Central memory CD8-positive, alpha-beta T cell (primary cell): ENCODE measurements at places on chromosomes 16 and 17.

GRCh38 chr17:33980193-33980592, 274.9 kb upstream of the CCL2 start:
- DNase-seq: no peak

GRCh38 chr17:65023791-65024190, 32.7 kb downstream of the GNA13 start:
- no peak for DNase-seq

GRCh38 chr17:66185862-66186261, 6.1 kb downstream of the CEP112 start:
- no peak for DNase-seq

- DNase-seq: no peak
Observed at GRCh38 chr17:78737332-78737731, 44.7 kb downstream of the CYTH1 start.

GRCh38 chr16:72425571-72426341, 253.8 kb upstream of the PMFBP1 start:
- DNase-seq: no peak

DNA sequence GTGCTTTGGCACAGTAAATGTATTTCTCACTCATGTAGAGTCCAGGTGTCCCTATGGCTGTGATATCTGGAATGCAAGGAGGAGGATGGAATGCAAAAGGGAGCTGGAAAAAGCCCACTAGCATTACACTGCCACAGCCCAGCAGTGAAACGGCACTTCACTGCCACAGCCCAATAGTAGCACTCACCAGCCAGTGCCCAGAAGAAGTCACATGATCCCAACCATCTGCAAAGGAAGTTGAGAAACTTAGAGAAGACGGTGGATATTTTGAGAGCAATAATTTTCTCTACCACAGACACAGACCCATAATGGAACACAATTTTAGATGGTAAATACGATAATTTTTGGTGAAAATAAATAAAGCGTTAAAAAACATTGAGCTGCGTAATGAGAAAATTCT, 51.8 kb downstream of the C16orf82 start:
- DNase-seq: no peak

DNA sequence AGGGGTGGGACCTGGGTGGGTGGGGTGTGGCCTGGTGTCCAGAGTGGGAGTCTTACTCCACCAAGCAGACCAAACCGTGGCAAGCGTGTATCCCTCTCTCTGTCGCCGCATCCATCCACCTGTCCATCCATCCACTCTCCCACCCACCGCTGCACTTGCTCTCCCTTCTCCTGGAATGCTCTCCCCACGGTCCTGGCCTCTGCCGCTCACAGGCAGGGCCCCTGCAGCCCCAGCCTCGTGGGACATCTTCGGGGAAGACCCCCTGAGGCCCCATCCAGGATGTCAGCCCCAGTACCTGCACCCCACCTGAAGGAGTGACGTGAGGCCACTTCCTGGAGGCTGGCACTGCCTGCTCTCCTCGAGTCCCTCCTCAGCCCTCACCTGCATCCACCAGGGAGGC, 189.5 kb upstream of the GSE1 start:
- no peak for DNase-seq

GRCh38 chr16:27281243-27281642, 12.7 kb upstream of the NSMCE1 start:
- no peak for DNase-seq

DNA sequence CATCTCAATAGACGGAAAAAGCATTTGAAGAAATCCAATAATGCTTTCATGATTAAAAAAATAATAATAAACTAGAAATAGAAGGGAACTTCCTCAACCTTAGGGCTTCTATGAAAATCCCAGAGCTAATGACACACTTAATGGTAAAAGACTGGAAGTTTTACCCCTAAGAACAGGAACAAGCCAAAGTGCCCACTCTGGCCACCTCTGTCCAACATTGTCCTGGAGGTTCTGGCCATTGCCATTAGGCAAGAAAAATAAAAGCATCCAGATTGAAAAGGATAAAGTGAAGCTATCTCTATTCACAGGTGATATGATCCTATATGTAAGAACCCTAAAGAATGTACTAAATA, 2.5 kb upstream of the LITAF start:
- no peak for DNase-seq

GRCh38 chr17:1002412-1002753, 5.5 kb downstream of the TIMM22 start:
- DNase-seq: no peak

GRCh38 chr17:57629470-57629869, 115.6 kb downstream of the CCDC182 start:
- DNase-seq: no peak

- DNase-seq: no peak
Observed at GRCh38 chr17:29019475-29020181, 13.8 kb upstream of the SEZ6 start.

DNA sequence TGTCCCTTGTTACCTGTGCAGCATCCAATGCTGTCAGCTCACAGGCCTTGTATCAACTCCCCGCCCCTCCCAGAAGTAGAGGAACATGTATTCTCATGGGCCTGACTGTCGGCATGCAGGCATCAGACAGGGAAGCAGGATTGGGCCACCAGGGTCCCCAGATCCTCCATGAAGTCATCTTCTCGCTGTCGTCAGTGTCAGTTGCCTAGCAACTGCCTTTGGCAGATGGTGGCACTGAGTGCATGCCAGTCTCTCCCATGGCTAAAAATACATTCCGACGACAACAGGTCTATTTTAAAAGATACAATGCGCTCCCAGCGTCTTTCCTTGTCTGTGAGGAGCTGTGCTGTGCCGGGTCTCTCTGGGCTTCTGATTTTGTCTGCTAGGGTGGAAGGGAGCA, 36.8 kb upstream of the CES5A start:
- DNase-seq: no peak

- DNase-seq: no peak
Observed at GRCh38 chr17:72362376-72363088, 241.7 kb downstream of the SOX9 start.

GRCh38 chr16:68275611-68276191, 11.4 kb downstream of the SLC7A6 start:
- DNase-seq: peak; percentile 21

GRCh38 chr17:21678393-21679081, 13.8 kb upstream of the KCNJ18 start:
- DNase-seq: no peak

GRCh38 chr16:85918436-85918835, 19.5 kb downstream of the IRF8 start:
- DNase-seq: no peak

- peak; percentile 47 for DNase-seq
Observed at GRCh38 chr17:18248300-18248731, 10.2 kb downstream of the FLII start.

- no peak for DNase-seq
Observed at GRCh38 chr17:79114458-79115301, 40.1 kb downstream of the ENGASE start.

DNA sequence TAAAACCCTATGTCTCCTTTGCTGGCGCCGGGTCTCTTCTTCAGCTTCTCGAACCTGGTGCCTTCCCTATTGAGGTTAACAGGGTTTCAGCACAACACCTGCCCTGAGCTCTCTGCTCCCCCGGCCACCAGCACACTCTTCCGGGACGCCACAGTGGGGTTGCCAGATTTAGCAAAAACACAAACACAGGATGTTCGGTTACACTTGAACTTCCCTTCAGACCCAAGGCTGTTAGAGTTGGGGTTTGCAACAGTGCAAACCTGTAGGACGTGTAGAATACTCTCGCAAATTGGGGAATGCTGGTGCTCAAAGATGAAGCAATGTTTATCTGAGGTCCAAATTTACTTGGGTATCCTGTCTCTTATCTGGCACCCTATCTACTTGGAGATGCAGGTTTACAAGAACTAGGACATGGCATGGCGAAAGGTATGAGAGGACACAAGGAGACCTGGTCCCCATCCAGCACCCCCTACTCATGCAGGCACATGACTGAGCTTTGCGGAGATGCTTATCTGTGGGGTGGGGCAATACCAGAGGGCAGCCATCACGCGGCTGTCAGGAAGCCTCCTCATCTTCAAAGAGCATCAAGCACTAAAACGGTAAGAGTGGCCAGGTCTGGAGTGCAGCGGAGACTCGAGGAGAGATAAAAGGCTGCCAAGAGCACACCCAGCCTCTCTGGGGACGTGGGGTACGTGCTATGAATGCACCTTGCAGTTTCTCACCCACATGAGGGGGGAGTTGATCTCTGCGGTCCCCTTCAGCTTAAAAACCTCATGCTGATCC, 52.8 kb downstream of the SDK2 start:
- DNase-seq: no peak

- DNase-seq: peak; percentile 68
Observed at GRCh38 chr16:4505356-4506147, 29.4 kb downstream of the HMOX2 start.

DNA sequence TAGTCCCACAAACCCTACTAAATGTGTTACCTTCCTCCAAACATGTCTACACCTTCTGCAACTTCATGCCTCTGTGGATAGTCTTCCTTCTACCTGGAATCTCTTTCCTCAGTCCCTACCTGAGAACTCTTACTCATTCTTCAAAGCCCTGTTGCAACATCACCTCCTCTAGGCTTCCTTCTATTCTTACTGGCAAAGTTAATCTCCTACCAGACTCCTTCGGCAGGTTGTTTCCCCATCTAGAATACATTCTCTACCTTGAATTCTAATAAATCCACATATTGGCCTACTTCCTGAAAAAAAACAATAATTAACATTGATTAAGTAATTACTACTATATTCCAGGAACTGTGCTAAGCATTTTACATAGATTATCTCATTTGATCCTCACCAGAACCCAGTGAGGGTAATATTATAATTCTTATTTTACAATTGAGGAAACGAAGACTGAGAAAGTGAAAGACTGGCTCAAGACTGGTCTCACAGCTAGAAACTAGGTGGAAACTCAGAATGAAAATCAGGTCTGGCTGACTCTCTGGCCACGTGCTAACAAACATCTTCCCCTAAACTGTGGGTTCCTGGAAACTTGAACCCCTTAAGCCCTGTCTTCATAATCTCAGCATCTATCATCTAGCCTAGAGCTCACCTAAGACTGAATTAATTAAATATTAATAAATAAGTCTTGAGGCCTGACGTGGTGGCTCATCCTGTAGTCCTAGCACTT, 4.6 kb upstream of the STAT3 start:
- no peak for DNase-seq

- no peak for DNase-seq
Observed at GRCh38 chr16:47750371-47750770, 289.2 kb downstream of the PHKB start.

DNA sequence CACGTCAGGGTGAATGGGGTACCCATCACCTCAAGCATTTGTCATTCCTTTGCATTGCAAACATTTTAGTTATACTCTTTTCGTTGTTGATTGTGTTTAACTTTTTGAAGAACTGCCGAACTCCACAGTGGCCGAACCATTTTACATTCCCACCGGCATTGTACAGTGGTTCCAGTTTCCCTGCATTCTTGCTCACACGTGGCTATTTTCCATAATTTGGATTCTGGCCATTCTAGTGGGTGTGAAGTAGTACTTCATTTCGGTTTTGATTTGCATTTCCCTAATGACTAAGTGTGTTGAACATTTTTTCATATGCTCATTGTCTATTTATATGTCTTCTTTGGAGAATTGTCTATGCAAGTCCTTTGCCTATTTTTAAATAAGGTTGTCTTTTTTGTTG, 13.0 kb downstream of the NOL11 start:
- DNase-seq: no peak

DNA sequence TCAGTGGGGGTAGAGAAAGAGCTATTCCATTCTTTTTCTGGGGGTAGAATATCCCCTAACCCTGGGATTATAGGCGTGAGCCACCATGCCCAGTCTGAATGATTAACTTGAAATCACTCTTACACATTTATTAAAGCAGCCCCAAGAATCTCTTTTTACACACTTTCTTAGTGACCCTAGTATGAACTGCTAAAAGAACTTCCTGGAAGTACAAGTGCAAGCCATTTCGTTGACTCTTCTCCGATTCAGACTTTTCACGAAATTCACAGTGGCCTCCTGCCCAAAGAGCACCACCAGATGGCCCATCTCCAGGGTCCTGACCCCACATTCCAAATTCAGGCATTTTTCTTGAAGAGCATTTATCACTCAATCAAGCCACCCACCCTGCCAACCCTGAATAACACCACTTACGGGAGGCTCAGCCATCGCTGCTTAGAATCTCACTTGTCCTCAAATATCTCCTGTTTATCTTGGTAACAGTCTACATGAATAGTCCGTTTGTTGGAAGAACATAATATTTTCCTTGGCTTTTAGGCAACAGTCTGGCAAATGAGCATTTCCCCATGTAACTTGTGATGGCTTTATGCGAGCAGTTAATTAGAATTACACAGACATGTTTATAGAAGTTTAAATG, 28.0 kb downstream of the ZNF423 start:
- DNase-seq: no peak

GRCh38 chr16:73298562-73298961, 250.6 kb upstream of the ZFHX3 start:
- no peak for DNase-seq

- no peak for DNase-seq
Observed at GRCh38 chr17:67467500-67468455, 90.7 kb downstream of the PITPNC1 start.

- no peak for DNase-seq
Observed at GRCh38 chr16:11587643-11588247, 1.0 kb upstream of the LITAF start.

DNA sequence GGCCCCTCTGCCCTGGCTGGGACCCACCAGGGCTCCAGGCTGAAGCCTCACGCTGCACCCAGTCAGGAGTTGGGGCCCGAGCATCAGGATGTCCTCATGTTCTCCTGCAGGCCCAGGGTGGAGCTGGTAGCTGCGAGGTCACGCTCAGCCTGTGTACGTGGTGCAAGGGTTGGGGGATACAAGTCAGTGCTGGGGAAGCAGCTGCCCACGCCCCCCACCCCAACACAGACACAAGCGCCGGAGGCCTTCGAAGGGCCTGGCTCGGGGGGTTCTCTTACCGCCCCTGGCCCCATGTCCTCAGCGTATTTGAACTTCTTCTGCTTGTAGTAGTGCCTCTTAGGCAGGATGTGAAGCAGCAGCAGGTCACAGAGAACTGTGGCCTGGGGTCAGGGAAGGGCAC, 4.9 kb upstream of the CAMKK1 start:
- DNase-seq: no peak

DNA sequence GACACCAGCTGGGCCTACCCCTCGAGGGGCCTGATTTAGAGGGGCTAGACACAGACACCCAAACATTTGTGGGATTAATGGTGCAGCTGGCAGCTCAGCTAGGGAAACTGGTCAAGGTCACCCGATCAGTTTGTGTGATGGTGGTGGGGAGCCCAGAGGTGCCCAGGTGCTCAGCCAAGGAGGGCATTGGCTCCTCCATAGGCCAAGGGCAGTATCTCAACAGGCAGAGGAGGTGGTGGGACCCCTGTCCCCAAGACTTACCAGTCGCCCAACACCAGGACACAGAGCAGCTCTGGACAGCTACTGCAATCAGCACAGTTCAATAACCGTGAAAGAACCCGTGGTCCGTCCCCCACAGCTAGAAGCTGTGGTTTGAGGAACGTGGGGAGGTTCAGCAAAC, 120.9 kb downstream of the C16orf78 start:
- no peak for DNase-seq
